ENCODE measurements at places on chromosomes 7 and 10.

DNA sequence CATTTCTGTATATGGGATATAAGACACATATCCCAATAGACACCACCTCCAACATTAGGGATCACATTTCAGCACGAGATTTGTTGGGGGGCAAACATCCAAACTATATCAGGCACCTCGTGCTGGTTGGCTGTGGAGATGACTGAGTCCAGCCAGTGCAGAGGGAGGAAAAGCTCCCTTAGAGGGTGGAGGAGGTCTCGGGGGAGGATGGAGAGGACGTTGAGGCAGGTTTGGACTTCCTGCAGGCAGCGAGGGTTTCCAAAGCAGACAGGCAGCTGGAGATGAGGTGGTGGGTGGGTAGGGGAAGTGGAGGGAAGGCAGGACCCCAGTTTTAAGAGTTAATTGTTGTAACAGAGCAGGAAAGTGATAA is 56.7 kb downstream of the EEPD1 start:
- DNase-seq, result no peak

DNA sequence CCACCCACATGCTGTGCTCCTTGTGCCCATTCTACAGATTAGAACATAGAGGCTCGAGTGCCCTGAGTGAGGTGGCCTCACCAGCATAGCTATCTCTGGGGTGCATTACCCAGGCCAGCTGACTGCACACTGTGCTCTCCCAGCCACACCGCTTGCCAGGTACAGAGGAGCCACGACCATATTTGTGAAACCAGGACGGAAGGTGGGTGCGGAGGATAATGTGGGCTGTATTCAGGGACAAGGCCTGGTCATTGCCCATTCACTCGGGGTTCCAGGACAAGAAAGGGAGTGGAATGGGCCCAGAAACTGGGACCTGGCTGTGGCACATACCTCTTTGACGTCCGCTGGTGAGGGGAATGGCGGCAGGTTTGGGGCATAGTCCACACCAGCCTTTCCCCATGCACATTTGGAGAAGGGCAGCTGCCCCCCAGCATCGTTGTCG is 236.0 kb downstream of the TNS3 start:
- DNase-seq, result no peak

DNA sequence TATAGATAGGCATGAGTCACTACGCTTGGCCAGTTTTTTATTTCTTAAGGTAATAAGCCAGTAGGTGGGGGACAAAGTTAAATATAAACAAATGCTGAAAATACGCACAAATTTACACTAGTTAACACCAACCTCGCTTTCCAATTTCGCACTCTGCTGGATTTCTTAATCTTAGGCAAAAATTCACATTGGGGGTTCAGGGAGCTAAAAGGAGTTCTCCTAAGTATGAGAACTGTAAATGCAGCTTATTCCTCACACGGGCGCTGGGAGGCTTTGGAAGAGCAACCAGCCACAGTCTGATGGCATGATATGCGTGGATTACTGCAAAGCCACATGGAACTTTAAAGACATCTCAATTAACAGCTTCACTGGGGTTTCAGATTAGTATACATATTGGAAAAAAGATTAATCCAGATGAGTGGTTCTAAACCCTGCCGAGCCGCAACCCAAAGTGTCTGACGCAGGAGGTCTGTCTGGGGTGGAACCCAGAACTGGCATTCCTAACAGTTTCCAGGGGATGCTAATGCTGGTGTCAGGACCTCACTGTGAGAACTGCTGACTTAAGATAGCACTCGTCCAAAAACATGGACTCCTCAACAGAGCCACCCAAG is 16.2 kb downstream of the TNS3 start:
- no peak for DNase-seq

- no peak for DNase-seq
These were observed 159.1 kb downstream of the DGKI start for GRCh38 chr7:137687556-137688265.

- no peak for DNase-seq
These were observed 178.2 kb upstream of the RHEB start for GRCh38 chr7:151697942-151698341.

DNA sequence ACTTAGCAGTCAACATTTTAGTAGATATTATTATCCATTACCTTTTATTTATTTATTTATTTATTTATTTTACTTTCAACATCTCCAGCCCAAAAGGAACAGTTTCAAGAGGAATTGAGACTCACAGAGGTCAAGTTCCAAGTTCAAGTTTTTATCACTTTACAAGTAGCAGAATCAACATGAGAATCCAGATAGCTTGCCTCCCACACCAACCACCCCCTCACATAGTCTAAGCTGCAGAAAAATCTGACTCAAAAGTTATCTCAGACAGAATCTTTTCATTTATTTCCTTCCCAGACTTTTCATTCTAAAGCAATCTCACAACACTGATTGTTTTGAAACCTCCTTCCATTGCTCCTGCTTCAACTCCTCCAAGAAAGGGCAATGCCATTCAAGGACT is 129.6 kb downstream of the GRM3 start:
- DNase-seq, result no peak

DNA sequence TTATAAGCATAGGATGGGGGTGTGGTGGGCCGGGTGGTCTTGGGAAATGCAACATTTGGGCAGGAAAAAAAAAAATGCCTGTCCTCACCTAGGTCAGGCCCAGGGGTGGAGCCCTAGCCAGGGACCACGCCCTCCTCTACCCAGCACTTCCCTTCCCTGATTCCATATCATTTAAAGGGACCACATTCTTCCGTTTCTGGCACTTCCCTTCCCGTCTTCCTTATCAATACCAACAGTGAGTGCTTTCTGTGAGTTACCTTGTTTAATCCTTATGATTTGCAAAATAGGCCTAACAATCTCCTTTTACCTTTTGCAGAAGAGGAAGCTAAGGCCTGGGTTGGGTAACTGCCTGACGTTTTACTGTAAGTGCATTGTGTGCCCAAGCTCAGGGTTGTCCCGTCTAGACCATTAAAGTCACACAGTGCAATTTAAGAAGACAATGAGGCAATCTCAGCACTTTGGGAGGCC is 16.7 kb upstream of the C10orf95 start:
- DNase-seq, result no peak

DNA sequence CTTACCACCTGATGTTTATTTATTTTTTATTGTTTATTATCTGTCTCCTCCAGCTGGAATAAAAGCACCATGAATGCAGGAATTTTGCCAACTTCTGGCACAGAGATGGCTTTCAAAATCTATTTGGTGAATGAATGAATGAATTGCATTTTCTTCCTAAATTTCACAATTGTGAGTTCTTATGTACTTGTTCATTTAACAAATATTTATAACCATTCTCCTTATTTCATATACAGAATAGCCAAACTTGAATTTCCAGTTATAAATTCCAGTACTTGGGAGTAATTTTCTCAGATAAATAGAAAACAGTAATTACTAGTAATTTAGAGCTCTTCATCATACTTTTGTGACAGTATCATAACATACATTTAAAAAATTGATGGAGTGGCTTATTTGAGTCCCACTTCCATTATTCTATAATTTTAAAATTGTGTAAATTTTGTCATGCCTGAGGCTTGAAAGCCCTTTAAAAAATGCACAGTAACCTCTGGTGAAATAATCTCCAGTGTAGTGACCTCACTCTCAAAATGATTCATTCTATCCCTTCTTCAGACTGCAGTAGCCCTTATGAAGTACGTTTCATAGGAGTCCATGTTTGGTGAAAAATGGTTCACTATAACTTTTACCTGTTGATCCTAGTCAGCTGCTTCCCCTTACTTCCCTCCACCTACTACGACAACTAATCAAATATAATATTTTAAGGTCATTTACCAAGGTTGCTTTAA is 40.0 kb upstream of the SRI start:
- DNase-seq, result no peak

- DNase-seq, result no peak
These were observed 59.7 kb downstream of the CXCL12 start for GRCh38 chr10:44325157-44325556.

GRCh38 chr10:114239994-114240345 is 916 bp downstream of the VWA2 start:
- no peak for DNase-seq
